ENCODE measurements at places on chromosomes 4 and X.

DNA sequence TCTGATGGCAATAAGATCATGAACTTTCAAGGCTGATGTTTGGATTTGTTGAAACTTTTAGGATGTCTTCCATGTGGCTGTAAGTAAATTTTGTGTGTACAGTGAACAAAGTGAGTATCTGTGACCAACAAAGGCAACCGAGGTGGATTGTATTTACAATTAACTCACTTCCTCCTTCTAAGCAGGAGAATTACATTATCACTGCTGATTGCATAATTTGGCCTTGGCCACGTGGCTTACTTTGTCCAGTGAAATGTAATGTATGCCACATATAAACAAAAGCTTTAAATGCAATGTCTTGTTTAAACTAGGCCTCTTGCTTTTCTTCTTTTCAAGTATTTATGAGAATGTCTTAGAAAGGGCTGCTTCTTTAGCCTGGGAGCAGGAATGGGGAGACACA, 66.3 kb upstream of the MAD2L1 start:
- DNase-seq, result no peak

DNA sequence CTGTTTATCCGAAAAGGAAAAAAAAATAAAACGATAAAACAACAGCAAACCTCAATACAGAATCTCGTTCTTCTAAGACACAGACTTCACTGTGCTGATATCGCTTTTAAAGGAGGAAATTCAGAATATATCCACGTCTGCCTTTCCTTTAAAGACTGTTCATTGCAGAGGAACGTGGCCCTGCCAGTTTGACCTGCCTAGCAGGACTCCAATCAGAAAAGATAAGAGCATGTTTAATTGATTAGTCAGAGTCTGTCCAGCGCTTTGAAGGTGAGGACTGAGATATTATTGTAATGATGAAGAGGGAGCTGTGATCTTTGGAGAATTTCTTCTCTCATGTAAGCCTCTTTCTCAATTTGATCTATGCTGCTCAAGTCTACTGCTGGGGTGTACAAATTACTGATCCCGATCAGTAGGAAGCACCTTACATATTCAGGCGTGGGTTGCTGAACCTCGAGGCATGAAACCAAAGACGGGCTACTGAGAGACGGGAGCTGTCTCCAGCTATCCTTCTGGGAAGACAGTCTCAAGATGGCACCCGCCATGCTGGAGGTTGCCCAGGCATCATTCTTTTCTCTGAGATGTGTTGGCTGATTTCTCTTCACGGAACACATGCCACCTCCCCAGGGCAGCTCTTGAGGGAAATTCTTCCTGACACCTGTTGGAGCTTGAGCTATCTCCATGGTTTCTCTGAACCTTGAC, 146.1 kb downstream of the SHOX start:
- no peak for DNase-seq

DNA sequence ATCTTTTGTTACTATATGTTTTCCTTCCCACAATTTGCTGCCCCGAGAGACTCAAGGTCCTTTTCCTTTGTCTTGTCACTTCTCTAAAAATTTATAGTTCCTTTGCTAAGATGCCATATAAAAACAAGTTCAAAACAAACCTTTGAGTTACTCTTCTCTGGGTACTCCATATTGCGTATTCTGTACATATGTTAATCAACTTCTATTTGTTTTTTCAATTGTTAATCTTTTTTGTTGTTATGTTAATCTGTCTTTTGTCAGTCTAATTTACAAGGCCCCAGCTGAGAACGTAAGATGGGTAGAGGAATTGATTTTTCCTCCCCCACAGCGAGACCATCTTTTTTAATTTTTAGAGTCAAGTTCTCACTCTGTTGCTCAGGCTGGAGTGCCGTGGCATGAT, 7.2 kb upstream of the PPEF2 start:
- no peak for DNase-seq

- peak; percentile 39 for DNase-seq
Observed at GRCh38 chrX:120244735-120245498, 5.7 kb upstream of the ZBTB33 start.

DNA sequence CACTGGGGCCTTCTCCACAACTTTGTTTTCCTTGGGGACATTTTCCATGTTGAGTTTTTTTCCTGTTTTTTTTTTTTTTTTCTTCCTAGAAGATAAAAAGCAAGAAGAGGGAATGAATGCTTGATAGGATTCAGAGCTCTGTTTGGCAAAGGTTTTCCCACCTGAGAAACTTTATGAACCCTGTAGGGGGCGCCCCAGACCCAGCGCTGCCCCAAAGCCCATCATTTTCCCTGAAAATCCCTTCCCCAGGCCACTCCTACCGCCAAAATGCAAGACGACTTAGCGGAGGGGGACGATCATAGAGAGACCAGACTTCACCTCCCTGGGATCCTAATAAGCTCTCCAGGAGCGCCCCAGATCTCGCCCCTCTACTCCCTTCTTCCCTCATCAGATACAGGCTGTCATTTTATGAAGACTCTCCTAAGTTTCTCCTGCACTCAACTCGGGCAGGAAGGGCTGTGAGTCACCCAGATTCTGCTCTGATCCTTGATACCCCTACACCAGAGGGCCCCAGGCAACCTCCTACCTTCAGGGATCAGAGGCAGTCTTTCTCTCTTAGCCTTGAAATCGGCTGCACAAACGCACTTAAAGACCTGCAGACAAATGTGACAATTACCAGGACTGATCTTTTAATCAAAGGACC, 1.4 kb downstream of the BEX5 start:
- DNase-seq, result no peak

GRCh38 chr4:152166567-152166966, 369.3 kb downstream of the FBXW7 start:
- no peak for DNase-seq

DNA sequence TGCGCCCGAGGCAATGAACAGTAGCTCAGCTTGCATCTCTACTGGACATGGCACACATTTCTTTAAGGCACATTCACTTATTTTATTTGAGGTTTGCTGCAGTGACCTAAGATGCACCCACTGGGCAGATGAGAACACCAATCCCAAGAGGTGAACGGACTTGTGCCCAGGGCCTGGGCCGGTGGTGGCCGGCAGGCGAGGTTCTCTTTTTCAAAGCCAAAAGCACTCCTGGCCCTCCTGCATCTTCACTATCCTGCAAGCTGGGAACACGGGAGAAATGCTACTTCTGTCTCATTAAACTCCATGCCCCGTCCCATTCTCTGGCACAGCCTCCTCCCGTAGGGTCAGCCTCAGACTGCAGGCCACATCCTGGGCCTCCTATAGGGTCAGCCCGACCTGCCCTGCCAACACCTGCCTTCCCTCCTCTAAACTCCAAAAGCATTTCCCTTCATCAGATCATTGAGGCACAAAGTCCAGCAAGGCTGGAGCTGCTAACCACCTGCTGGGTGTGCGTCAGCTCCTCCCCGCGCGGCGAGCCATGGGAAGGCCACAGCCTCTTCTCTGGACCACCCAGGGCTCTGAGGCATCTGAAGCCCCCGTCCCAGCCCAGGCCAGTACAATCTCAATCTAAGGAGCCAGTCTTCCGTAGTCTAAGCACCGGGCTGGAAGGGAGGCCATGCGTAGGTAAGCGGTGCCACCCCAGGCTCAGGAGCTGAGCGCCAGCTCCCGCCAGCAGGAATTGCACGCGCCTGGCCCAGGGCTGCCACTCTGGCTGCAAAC, 166.1 kb downstream of the AFAP1 start:
- no peak for DNase-seq

DNA sequence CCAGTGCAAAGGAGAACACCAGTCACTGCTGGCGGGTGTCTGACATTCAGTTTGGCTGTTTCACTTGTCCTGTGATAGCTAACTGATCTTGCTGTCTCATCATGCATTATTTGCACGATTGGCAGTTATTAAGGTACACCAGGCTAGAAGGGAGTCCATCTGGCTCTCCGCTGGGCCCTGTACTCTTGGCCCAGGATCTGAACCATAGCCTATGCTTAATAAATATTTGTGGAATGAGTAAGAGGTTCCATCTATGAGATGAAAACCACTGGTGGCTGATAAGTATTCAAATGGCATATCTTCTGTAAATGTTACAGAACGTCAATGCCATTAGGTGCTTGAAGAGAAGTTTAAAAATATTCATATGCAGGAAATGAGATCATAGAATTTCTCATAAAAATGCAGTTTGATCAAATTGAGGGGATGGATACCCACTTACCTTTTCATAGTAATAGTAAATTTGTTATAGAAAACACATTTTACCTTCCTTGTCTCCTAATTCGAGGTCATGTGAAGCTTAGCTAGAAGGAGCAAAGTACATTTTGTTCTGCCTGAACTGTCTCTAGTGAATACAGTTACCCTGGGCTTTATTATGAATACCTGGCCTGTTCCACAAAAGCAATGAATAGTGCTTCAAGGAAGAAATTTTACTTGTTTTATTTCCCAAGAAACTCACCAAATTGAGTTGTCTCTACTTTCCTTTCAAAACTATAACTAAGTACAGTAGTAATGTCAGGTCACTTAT, 213.5 kb downstream of the CBR4 start:
- DNase-seq, result no peak

DNA sequence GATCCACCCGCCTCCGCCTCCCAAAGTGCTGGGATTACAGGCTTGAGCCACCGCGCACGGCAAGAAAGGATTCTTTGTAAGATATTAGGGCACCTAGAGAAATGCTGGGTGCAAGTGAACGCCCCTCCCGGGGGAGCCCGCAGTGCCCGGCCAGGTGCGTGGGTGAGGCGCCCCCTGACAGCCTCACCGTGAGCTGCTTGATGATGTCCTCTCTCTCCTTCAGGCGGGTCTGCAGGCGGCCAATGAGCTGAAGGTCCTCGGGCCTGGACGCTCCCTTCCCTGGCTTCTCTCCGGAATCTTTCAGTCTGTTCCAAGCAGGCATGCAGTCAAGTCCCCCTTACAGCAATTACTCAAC, 21.9 kb downstream of the MED28 start:
- DNase-seq, result no peak

DNA sequence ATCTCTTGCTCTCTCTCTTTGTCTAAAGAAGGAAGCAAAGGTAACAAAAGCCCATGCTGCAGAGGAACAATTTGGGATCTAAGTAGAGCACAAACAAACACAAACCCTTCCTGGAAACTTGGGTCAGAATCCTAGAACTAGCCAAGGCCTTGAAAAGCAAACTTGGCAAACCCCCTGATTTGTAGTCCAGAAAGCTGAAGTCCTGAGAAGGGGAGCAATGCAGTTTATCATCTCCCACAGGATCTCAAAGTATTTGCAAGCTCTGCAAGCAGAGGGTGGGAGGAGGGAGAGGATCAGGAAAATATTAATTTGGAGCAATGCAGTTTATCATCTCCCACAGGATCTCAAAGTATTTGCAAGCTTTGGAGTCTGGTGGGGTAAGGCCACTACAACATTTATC, 379.5 kb upstream of the FGF13 start:
- DNase-seq, result no peak

- DNase-seq, result no peak
Observed at GRCh38 chr4:25861951-25862410, 807 bp downstream of the SEL1L3 start.

DNA sequence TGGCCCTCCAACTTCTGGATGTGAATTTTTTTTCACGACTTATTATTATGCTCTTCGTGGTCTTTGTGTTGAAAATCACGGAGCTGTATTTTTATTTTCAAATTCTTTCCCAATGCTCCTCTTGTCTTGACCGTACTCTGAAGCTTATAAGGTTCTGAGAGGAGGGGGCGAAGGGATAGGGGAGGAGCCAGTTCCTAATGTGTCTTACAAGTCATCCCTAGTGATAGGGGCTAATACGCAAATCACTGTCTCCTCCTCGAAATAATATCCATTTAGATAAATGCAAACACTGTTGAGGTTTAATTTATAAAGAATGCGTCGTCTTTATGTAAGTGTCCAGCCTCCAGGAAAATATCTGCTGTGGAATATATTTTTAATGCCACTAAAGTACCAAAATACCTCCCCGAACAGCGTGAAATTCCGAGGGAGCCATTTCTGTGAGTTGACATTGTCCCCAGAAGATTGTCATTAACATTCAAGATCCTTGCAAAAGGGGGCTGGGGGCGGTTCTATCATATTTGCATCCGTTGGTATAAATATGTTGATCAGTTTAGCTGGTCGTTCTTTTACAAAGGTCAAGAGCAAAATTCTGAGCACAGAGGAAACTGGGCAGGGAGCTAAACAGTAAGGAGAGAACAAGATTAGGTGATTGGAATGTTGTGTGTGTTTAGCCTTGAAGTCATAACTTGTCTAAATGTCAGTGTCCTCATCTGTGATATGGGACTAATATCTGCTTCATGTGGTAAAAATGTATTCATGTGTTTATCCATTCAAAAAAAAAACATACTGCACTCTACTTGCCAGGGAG, 3.7 kb upstream of the FAT1 start:
- DNase-seq, result no peak

DNA sequence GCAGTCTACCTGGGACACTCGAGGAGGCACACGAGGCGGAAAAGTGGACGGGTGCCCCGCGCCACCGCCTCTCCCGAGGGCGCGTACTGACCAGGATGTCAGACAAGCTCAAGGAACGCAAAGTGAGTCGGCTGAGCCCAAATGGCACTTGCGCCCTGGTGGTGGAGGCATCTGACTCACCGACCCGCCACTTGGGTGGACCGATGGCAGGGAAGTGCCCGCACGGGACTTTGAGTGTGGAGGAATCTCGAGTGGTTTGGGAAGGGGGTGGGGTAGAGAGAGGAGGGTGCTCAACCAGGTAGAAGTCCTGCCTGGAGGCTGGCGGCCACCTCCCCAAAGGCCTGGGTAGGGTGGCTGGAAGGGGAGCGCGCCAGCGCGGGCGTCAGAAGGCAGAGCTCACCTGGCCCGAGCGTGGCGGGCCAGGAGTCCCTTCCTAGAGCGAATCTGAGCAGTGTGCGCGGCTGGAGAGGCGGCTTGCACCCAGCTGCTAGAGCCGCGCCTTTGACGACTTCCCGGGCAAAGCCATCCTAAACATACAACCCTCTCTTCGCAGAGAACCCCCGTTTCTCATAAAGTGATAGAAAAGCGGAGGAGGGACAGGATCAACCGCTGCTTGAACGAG, 655 bp downstream of the HELT start:
- DNase-seq, result no peak

DNA sequence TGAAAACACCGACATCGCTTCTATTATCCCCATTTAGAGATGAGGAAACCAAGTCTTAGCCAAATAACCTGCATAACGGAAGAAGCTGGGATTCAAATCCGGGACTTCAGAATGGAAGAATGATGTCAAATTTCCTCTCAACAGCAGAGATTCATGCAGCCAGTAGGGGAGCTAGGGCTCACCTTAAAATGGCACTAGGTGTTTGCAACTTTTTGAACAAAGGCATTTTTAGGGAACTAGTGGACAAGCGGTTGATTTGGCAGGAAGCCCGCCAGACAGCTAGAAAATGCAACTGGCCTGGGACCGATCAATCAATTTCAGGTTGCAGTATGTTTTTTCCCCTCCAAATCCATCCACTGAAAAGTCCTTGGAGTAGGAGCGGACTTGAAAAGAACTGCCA, 224.2 kb downstream of the PTTG2 start:
- DNase-seq, result no peak
